Fibroblast of skin of scalp (primary cell): ENCODE measurements at places on chromosomes 3 and 15.
A peak's percentile ranks its signal among the peaks of the same experiment; 100 is the strongest.

DNA sequence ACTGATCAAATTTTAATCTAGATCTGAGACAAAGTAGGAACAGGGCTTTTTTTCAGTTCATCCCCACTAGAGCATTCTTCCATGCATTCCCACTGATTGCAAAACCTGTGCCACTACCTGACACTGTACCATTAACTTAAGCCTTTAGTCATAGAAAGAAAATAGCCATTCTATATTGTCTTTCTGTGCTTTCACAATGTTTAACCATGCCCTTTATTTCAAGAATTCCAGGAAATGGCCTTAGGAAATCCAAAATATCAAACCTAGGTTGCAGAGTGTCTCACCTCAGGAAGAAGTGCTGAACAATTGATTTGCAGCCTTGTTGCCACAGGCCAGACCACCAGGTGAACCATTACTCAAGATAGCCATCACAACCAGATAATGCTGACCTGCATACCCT is 56.2 kb upstream of the TGFBR2 start:
- no peak for DNase-seq

DNA sequence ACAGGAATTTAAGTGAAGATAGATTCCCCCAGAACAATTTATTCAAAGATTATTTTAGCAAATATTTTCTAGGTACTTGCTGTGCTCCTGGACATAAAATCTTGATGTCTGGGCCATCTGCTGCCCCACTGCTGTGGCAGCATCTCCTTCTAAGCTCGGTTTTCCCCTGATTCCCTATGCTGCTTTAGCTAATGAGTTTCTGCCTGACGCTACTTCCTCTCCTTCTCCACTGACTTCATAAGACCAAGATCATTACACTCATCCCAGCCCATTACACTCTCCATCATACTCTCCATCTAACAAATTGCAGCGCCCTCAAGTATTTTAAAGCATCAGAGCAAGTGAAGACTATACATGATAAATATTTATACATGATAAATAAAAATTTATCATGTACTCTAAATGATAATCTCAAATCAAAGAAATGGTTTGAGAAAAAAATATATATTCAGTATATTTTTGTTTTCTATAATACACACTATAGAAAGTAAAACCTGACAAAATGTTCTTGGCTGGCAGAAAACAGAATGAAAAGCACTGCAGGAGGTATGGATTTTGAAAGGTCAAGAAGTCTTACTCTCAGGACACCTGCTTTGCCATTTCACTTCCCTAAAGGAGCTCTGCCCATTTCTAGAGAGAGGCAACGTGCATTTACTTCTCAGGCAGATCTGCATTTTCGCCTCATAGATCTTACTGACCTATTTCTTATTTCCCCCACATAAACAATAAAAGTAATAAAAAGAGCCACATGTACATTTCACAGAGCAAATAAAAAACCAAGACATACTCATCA is 232.0 kb downstream of the KCNMB2 start:
- no peak for DNase-seq

- no peak for DNase-seq
These were observed 21.6 kb upstream of the MOBP start for GRCh38 chr3:39445927-39446326.

- DNase-seq: no peak
These were observed 5.9 kb downstream of the EHD4 start for GRCh38 chr15:41966414-41966812.

GRCh38 chr3:72043204-72044133 is 258.5 kb upstream of the PROK2 start:
- no peak for DNase-seq

DNA sequence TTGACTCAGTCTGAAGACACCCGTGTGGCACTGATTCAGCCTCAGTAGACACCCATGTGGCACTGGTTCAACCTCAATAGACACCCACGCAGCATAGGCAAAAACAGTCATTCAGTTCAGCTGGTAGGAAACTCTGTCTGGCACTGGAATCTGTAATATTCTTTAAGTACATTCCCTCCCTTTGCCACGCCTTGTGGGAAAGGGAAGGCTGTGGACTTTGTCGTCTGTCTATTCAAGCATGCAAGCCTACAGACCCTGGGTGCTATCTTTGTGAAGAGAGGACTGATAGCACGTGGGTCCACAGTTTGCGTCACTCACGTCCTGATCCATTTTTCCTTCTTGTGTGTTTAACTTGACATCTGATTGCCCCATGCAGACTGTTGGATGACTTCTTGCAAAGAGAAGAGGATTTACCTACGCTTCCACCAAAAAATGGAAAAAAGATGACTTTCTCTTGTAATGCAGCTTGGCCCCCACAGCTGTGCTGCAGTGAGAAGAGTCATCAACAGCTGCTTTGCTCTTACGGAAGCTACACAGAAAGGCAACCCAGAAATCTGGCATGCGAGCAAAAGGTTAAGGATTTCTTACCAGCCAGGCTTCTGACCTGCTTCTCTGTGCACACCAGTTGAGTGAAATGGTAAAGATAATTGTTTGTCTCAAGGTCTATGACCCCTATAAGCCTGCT is 278.1 kb downstream of the ULK4 start:
- peak; percentile 89 for DNase-seq

DNA sequence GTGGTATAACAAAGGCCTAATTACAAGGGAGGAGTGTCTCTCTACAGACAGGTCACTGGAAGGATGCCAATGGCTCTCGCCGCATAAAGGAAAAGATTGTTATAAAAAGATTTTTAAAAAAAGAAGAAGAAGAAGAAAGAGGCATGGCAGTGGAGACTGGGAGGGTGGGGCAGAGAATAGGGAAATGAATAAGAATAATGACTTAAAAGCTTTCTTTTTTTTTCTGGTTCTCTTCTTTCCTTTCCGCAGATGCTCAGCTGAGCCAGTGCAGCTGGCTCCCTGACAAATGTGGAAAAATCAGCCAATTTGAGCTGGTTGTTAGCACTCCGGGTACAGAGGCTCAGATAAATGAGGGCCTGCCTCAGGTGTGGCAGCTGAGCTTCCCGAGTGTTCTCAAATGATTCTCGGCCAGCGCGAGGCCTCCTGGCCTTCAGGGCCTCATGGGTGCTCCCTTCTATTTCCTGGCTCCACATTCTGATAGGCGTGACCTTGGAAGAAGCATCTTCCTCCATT is 234.1 kb downstream of the RORA start:
- no peak for DNase-seq

GRCh38 chr15:74340150-74340549 is 27.3 kb downstream of the CYP11A1 start:
- no peak for DNase-seq

DNA sequence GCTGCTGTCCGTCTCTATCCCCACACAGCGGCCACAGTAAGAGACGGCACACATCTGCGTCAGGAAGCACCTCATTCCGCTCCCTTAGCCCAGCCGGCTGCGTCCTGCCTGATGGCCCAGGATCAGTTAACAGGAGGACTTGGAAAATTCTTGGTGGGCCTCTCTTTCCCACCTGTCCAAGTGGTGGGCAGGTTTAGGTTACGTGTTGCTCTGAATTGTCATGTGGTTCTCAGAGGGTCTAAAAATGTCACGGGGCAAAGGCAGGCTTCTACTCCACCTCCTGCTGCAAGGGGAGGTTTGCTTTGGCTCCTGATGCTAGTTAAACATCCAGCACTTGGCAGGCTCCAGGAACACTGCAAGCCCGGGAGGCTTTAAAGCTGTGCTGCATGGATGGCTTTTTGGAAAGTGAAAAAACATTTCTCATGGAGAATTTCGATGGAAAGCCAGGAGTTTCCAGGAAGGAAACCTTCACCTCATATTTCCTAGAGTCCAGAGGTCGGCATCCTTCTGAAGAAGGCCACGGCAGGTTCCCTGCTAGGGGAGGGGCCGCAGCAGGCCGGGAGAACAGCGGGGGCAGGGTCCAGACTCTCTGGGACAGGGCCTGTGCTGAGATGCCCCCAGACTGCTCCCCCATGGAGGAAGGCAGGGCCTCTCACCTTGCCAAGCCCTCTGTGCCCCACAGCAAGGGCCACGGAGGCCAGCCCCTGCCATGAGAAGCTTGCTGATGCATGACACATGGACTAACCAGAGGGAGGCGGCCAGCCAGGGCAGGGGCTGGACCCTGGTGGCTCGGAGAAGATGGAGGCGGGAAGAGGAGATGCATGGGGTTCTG is 10.8 kb downstream of the CTSH start:
- DNase-seq: no peak

- no peak for DNase-seq
These were observed 29.2 kb upstream of the IGDCC4 start for GRCh38 chr15:65451989-65452388.

DNA sequence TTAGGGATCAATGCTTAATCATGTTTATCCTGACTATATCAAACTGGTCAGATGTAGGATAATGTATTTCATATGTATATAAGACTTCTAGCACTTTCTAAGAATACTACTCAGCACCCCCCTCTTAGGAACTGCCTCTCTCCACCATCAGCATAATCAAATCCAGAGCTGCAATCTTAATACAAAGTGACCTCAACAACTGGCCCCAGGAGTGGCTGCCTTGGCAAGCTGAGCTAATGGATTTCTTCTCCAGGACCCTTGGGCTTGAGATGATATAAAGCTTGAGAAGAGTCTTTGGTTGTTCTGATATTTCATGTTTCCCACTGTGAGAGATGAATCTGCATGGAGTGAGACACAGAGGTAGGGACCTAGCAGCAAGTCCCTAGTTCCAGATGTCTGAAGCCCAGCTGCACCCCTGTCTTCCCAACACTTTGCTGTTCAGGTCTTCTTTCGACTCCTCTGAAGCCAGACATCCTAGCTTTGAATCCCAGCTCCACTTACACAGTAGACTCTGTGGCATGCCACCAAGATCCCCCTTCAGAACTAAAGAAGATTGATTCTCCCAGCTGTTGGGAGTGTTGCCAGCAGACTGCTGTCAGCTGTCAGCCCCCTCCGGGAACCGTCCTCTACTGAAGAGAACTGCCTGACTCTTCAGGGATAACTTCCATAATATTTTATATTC is 309.3 kb upstream of the UBE2E2 start:
- DNase-seq: no peak

DNA sequence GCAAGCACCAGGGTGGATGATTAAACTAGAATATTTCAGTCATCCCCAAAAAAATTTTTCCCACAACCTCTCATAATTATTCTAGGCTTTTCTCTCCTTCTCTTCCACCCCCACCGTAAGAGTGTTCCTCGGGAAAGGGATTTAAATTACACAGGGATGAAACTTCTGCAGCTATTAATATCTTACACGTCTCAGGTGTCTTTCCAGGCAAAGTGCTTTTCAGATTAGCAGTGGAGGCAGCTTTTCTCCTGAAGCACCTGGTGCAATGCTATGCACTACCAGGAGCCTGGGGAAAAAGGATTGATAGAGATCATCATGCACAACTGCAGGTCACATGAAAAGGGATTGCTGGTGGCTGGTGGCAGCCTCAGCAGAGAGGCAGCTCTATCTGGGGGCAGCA is 250.4 kb downstream of the NTRK3 start:
- DNase-seq: no peak

GRCh38 chr15:58169934-58170333 is 31.8 kb downstream of the AQP9 start:
- DNase-seq: no peak

- DNase-seq: no peak
These were observed 119.0 kb downstream of the BBX start for GRCh38 chr3:107641572-107642307.

- DNase-seq: no peak
These were observed 9.2 kb upstream of the SEMA4B start for GRCh38 chr15:90191794-90192509.

DNA sequence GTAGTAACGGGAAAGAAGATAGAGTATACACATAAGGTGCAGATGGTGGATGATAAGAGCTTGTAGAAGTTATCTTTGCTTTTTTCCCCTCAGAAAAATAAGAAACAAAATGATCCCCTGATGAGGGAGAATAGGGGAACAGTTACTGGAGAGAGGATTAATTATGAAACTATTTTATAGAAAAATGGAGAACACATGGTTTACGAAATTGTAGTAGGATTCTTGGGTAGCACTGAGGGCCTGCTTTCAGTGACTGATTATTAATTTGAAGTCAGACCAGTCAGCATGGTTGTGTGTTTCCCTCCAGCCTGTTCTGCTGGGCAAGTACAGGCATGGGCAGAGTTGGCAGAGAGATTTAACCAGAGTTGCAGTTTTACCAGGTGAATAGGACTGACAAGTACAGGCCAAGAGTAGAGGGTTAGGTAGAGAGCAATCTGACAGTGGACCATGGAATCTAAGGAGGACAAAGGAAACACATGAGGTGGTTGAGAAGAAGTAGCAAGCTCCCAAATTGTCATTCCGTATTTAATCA is 5.9 kb downstream of the SLC49A4 start:
- no peak for DNase-seq

DNA sequence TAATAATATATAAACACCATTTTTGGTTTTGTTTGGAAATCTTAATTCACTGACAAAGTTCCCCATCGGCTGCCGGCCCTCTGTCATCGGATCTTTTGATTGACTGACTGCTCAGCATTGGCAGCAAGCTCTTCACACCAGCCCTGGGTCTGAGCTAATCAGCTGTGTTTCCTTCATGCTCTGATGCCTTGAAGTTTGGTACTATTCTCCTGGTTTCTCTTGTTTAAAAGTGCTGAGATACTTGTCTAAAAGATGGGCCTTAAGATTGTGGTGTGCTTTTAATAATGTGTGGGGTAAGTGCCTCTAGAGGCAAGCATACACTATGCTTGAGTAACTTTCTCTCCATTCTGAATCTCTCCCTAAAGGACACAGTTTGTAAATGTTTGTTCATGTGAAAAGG is 415.5 kb upstream of the TPRG1 start:
- no peak for DNase-seq

DNA sequence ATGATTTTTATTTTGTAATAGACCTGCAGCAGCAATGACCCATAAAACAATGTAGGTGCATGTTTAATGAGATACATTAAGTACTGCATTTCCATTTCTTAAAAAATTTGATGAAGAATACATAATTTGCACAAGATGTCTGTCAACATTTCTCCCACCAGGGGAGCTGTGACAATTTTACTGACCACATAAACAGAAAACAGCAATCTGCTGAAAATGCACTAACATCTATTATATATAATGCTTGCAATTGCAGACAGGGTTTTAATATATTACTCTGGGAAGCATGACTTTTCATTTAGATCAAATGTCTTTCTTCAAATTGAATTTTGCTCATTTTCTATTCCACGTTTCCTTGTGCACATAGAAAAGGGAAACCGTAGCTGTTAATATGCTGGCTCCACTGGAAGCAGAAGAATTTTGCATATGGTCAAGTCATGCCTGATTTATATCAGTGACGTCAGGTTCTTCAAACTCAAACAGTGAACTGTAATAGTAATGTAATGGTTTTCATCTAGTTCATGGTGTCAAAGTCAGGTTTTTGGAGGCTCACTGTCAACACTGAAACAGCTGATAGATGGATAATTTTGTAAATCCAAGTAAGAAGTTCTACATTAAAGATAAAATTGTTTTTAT is 79.8 kb upstream of the IGF1R start:
- DNase-seq: no peak

DNA sequence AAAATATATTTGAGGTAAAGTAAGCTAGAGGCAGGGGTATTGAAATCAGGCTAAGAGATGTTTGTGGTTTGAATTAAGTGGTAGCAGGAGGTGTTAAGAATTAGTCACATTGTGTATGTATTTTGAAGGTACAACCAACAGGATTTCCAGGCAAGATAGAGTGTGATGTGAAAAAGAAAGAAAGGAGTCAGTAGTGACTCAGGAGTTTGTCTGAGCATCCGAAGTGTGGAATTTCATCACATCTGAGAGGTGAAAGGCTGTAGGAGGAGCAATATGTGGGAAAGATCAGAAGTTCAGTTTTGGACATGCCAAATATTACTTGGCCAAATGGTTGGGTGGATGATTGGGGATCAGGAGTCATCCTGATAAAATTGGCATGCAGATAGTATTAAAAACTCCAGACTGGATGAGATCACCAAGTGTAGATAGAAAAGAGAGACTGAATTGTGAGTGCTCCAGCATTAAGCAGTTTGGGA is 32.1 kb upstream of the EBLN2 start:
- peak; percentile 81 for DNase-seq
